ENCODE measurements at places on chromosomes 12 and 14.

GRCh38 chr12:92378682-92379479, 233.2 kb upstream of the BTG1 start:
- DNase-seq: no peak

DNA sequence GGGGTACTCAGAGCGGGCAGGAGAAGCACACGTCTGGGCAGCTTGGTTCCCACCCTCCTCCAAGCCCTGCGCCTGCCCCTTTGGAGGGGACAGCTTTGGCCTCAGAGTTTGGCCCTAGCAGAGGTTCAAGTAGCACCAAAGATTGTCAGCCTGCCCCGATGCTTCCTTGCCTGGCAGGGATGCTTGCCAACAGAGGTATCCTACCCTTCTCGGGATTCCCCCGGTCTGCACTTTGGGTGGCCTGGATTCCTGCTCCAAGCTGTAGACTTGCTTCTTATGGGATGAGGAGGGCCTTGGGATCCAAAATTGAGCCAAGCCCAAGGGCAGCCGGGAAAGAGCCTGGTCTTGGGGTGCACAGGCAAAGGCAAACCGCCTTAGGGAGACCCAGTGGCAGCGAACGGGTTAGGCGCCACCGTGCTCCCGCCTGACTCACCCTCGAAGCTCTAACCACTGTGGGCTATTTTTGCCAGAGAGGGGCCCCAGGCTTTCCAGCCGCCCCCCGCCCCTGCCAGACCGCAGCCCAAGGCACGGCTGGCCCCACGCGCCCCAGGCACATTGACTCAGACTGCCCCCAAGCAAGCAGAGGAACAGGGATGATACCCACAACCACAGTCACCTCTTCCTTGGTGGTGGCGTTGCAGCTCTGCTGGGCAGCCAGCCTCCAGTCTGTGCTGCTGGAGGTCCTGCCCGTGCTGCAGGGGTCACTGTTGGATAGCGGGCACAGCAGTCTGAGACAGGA, 847 bp upstream of the WNT10B start:
- DNase-seq: no peak

DNA sequence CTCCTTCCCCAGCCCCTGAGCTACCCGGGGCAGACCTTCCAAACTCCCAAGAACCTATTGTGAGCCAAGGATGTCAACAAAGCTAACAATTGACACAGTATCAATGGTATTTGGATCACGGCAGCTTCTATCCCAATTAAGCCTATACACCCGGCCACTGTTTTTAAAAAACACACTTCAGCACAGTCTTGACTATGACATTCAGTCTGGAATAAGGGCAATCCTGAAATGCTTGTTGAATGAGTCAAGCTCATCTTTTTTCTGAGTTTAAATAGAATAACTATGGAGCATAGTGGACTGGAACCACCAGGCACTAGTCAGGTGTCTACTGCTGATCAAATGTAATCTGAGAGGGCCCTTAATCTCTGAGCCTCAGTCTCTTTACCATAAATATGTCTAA, 5.7 kb downstream of the DENND5B start:
- DNase-seq: no peak

DNA sequence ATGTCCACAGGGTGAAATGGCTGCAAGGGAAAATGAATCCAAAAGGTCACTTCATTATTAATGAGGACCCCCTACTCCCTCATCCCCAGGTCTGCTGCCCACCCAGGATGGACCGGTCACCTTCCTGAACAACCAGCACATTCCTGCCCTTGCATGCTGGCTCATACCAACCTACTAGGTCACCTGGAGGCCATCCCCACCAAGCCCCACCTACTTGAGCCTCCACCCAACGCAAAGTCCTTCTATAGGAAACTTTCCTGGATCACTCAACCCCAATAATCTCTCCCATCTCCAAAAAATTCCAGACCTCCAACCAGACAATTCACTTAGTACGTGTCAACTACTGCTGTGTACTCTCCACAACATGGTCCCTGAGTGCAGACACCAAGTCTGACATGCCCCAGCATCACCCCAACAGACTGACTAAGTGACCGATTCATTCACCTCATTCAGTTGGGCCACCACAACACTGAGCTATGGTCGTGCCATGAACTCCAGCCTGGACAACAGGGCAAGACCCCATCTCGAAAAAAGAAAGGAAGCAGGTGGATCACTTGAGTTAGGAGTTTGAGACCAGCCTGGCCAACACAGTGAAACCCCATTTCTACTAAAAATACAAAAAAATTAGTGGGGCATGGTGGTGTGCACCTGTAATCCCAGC, 18.1 kb downstream of the CLMN start:
- no peak for DNase-seq

DNA sequence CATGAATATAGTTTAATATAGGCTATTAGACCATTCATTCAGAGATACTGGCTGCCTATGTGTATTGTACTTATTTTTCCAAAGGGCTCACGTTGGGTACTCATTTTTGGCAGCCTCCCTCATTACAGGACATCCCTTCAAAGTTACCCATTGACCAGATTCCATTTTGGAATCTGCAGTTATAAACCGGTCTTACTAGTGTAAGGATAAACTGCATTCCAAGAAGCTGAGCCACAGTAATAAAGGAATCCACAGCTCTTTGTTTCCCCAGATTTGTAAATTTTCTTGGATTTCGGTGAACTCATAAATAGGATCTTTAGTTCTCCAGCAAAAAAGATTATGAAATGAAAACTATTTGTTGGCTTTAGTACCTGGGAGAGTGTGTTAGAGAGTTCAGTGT, 18.9 kb upstream of the CFL2 start:
- DNase-seq: no peak

- peak; percentile 54 for DNase-seq
These were observed 36.0 kb upstream of the SNX6 start for GRCh38 chr14:34665785-34666435.

- no peak for DNase-seq
These were observed 805 bp upstream of the KRT7 start for GRCh38 chr12:52232203-52232673.

GRCh38 chr12:113090740-113091139, 34.2 kb downstream of the DTX1 start:
- no peak for DNase-seq

DNA sequence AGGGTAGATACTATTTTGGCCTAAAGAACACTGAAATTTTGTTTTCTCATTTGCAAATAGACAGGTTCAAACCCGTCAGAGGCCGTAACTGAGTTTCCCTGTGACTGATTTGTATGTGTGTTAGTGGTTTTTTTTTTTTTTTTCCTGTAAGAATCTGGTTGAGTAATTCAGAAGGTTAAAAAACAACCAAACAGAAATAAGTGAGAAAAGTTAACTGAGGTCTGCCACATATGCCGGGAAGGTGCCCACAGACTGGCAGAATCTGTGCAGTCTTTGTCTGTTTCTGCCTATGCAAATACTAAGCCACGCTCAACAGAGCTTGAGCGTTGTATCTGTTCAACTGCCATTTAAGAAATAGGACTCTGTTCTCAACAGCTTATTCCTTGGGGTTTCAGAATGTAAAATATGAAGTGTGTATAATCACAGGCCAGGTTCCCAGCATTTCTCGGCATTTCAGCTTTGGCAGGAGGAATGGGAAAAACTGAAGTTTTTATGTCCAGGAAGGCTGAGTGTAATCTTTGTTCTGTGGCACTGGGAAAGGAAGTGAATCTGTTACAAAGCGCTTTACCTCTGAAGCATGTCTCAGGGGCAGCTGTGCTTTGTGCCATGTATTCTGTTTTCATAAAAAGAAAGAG, 181.9 kb downstream of the PRKCH start:
- no peak for DNase-seq

DNA sequence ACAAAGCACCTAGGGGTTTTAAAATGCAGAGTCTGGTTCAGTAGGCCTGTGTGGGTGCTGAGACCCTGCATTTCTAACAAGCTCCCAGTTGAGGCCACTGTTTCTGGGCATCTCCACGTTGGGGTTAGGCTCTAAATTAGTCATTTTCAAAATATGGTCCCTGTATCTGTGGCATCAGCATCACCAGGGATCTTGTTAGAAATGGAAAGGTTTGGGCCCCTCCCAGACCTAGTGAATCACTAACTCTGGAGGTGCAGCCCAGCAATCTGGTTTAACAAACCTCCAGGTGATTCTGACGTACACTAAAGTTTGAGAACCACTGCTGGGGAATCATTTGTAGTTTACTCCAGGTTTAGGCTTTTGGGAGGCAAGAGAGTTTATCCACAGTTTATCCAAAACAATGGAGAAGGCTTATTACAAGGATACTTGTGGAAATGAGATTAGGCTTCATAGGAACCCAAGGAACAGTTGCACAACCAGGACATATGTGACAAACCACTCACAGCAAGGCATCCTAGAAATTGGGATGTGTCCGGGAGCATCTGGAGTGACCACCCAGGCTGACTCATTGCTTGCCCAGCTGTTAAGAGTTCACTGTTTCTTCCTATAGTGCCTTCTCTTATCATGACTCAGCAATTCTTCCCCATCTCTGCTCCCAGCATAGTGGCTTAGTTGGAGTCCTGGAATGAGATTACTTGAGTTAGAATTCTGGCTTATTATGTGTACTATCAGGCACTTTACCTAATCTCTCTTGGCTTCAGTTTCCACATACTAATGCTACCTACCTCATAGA, 71.6 kb upstream of the STXBP6 start:
- no peak for DNase-seq

DNA sequence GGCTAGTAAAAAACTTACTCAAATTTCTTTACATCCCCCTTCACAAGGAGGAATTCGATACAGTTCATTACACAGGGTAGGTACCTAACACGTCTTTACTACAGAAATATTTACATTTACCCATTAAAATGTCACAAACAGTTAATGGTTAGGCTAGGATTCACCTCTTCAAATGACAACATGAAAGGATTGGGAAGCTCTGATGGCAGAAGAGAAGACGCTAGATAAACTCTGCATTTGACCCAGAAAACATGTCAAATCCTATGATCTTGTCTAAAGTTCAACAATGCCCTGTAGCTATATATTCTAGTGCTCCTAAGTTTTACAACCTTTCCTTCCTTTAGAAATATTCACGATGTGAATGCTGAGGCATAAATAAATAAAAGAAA, 64.8 kb downstream of the DENND5B start:
- DNase-seq: no peak

GRCh38 chr12:22828066-22828465, 203.1 kb downstream of the ETNK1 start:
- no peak for DNase-seq

DNA sequence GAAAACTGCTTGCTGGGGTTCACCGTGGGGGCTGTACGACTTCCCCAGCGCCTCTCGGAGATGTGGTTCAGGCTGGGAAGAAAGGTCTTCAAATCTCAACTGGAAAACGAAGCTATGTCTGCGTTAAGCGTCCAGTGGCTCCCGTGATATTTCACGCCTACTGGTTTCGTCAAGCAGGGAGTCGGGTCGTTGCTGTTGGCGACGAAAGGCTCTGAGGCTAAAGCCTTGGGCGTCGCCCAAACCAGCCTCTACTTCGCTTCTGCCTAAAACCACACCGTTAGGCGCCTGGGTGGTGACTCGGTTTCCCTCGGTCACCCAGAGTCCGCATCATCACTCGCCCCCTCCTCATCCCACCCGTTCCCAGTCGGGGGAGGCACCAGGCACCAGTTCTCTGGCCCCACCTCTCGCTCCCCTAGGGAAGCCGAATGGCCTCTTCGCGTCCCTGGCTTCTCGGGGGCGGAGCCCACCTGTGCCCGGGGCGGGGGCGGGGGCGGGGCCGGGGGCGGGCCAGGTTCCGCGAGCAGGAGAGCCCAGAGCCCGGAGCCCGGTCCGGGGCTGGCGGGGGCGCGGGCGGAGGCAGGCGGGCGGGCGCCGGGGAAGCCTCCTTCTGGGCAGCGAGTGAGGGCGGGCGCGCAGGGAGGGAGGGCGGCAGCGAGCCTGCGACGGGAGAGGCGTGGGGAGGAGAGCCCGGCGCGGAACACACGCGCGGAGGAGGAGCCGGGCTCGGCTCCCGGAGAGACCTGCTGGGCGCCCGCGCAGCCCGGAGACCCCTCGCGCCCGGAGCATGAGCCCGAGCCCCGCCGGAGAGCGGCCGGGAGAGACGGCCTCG, at the start of gene B4GALNT3:
Gene B4GALNT3 (plus strand): TSS at position 510 of the 829 bp plus-strand sequence. CDS start 438 bp downstream, outside the sequence.
- no peak for DNase-seq

GRCh38 chr12:115752913-115753726, 524.4 kb downstream of the MED13L start:
- DNase-seq: peak; percentile 35

- no peak for DNase-seq
These were observed 396.7 kb upstream of the OR4E1 start for GRCh38 chr14:22070119-22070982.

GRCh38 chr14:102930753-102931579, 8.5 kb downstream of the AMN start:
- no peak for DNase-seq

DNA sequence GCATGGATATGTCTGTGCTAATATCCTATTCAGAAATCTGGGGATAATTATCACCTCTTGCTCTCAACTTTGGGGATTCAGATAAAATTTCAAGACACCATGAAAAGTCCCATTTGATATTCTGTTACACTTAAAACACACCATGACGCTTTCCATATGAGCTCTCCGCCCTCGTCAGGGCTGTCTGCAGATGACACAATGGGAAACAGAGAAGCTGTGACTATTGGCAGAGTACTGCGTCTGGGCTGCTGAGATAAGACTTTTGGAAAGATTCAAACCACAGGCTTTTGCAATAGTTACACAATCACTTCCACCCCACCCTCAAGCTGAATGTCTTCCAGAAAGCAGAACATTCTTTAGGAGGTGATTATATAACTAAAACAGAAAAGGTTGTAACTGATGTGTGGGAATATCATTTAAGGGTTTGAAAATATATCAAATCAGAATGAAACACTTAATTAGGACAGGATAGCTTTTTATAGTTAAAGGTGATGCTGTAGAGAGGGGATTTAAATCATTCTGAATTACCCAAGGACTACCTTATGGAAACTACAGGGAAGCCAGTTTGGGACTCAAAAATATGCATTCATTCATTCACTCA, 75.3 kb upstream of the TMPO start:
- DNase-seq: peak; percentile 83

All from GM04503 (cell line).